WTC11 (cell line): ENCODE measurements at places on chromosomes 5 and 9.

- DNase-seq: peak; percentile 71
Observed at GRCh38 chr9:37747271-37747753, 6.3 kb upstream of the TRMT10B start.

DNA sequence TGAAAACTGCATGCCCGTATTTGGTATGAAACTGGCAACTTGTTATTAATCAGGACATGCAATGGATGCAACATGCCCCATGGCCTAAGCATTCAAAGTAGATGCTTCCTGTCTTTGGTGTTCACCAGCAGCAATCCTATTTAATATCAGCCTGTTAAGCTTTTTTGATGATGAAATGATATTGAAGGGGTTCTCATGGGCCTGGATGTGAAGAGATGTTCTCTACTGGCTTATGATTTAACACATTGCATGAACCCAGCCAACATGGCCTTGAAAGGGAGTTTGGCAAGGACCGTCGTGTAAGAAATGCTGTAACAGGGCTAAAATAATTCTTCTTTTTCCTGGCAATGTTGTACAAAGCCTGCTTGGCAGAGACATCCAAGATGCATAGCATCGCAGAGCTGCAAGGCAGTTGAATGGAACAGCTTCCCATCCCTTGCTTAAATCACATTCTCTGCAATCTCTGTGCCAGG, 111.2 kb downstream of the SMARCA2 start:
- no peak for DNase-seq

DNA sequence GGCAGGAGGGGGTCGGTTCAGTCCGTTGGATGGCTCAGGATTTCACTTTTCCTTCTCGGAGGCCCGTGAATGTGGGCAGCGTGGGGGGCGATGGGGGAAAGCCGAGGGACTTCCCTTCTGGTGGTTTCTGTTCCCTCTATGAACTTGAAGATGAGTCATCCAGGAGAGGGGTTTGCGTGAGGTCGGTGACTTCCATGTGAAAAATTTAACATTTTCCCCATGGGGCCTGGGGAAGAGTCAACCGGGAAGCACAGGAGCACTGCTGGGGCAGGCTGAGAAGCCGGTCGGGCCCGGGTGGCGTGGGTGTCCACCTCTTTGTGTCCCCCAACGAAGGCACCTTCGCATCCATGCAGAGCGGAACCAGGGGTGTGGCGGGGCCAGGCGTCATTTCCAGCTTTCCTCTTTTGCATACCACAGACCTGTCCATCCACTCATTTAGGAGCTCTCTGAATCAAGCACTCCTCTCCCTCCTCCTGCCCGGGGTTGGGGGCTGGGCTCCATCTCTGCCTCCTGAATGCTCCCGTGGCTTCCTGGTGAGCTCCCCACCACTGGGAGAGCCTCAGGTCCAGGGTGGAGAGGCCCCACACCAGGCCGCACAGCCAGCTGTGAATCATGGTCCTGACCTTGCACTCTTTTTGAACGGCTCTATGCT, 68.4 kb downstream of the ANKRD33B start:
- no peak for DNase-seq

- no peak for DNase-seq
Observed at GRCh38 chr5:38612851-38613250, 56.4 kb upstream of the LIFR start.

DNA sequence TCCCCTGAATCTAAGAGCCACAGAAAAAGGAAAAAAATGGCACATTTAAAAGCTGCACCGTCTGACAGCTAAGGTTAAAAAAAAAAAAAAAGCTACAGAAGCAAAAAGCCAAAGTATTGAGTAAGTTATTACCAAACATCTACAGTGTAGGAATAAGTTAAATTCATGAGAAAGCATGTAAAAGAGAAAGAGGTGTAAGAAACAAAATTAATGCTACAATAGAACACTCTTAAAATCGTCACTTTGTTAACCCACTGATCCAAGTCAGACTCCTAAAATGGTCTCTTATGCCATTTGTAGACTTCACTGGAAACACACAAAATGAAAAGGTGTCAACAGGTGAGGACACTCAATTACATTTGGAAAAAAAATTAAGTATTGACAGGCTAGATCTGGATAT, 120.2 kb downstream of the SSBP2 start:
- no peak for DNase-seq

GRCh38 chr9:33265211-33265865, 489 bp downstream of the CHMP5 start:
- DNase-seq: no peak

DNA sequence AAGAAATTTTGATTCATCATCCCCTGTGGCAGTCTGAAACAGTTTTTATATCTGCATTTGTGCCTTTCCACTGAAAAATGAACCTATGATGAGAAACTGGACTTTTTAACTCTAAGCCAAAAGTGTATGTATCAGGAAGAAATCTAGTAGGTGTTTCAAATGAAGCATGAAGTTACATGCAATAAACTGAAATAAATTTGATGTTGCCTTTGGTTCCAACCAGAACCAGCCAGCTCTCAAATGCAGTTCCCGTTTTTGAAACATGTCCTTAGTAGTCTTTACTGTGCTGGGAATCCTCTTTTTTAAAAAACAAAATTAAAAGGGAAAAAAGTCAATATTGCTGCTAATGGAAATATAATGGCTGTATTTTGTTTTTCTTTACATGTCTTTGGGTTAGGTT, 43.9 kb downstream of the HACD4 start:
- DNase-seq: no peak

DNA sequence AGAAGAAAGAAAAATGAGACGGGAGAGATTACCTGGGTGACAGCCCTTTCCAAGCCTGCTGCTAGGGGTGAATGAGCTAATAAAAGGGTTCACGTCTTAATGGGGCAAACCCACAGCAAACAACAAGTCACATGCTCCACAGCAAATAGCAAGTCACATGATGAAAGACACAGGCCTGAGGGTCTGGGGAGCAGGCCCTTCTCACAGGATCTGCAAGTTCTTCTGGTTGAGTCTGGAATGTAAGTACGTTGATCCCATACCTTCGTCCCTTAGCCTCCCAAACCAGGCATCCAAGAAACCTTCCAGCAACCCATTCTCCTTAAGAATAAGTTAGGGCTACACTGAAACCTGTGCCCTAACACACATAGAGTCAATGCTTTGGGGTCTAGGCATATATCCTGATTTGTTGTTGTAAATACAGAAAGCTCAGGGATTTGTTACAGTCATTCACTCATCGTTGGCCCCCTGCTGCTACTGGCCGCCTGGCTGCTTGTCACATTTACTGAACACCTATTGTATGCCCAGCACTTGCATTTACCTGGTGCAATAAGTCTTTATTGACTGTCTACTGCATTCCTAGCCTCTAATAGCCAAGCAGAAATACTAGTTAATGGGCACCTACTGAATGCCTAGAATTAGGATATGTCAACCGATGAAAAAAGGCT, 43.3 kb upstream of the MSX2 start:
- DNase-seq: no peak

DNA sequence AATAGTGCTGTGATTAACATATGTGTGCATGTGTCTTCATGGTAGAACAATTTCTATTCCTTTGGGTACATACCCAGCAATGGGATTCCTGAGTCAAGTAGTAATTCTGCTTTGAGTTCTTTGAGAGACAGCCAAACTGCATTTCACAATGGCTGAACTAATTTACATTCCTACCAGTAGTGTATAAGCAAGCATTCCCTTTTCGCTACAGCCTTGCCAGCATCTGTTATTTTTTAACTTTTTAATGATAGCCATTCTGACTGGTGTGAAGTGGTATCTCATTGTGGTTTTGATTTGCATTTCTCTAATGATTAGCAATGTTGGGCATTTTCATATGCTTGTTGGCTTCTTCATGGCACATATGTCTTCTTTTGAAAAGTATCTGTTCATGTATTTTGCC, 308.5 kb downstream of the ARRDC3 start:
- no peak for DNase-seq

GRCh38 chr5:15594977-15595568, 95.1 kb downstream of the FBXL7 start:
- no peak for DNase-seq

DNA sequence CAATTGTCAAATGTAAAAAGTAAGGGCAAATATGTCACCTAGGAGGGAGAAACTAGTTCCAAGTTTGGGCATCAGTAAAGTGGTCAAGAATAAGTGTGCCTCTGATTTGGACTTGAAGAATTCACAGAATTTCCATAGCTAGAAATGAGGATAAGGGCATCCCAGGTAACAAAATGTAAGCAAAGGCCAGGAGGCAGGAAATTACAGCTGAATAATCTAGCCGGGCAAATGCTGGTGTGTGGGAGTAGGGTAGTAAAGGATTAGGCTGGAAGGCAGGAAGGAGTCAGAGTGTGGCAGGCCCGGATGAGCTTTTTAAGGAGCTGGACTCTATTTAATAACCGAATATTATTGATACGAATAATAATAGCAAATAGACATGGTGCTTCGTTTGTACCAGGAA, 144.9 kb upstream of the EGFLAM start:
- no peak for DNase-seq

DNA sequence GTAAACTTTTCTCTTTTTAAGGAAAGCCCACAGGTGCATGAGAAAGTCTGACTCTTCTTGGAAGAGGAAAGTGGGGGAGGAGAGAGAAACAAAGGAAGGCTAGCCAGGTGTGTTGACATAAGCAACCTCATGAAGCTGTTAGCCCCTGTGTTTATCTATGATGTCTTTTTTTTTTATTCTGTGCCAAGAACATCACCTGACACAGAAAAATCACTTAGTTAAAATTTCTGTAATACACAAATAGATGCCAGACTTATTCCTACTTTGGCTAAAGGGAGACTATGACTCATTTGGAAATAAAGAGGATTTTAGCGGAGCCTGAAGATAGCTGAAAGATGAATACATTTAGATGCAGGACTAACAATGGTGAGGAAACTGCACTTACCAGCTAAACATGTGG, 58.3 kb downstream of the BAAT start:
- DNase-seq: no peak

DNA sequence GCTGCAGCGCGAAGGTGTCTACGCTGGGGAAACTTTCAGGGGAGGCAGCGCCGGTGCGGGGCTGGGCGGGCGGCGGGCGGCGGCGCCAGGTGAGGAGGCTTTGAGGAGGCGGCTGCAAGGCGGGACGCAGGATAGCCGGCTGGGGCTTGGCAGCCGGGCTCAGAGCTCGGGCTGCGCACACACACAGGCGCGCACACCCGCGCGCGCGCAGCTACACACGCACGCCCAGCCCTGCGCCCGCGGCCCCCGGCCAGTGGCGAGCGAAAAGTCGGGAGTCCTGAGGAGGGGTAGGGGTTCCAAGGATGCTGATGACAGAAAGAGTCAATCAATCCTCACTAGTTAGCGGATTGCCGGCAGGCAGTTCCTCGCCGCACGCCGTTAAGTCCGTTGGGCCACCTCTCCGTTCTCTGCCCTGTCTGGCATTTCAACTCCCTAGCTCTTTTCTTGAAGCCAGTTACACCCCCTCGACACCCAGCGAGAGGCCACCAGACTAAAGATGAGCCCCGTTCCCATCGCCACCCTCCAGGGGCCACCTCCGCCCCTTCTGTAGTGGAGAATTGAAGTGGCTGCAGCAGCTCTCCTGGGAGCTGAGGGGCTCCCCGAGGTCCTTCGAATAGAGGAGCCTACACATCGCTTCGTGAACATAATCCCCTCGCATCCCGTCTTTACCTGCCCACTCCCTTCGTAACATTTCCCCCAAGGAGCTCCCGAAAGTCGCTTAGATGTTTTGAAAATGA, 1640.3 kb upstream of the C9orf72 start:
- DNase-seq: peak; percentile 63

GRCh38 chr9:5922192-5922591, 31.5 kb downstream of the MLANA start:
- DNase-seq: no peak

DNA sequence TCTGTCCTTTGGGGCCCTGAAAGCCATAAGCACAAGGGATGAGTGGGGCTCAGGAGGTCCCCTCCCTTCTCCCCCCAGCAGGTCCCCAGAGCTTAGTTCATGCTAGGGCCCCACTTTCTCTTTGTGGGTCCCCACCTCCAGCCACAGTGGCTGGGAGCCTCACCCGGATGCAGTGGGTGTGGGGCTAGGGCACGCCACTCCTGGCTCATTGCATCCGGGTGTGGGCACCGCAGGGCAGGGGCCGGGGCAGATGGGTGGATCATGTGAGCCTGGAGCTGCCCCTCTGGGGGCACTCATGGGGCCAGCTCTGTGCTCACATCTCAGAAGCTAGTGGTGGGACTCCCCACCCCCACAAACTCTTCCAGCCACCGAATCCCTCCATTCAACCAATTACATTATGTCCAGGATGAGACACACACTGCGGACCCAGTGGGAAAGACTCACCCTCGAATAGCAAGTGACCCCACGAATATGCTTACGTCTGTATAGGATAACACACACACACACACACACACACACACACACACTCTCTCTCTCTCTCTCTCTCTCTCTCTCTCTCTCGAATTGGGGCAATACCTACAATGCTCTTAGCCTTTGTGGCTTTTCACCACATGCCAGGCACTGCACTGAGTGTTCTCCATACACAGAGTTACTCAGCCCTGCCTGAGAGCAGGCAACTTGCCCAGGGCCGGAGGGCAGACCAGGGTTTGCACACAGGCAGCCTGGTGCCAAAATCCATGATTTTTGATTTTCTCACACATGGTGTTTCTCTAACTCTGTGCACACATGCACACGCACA, 16.8 kb upstream of the PHYKPL start:
- no peak for DNase-seq

DNA sequence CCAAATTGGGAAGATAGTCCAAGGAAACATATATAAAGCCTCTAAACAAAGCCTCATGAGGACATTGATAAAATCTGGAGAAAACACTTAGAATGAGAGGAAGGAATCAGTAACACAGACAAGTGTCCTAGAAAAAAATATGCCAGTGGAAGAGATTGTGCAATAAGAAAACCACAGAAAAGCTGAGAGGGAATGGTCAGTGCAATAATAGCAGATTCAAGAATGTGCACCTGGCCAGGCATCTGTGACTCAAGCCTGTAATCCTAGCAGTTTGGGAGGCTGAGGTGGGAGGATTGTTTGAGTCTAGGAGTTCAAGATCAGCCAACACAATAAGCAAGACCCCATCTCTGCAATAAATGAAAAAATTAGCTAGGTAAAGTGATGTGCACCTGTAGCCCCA, 691.2 kb upstream of the CDH6 start:
- no peak for DNase-seq

DNA sequence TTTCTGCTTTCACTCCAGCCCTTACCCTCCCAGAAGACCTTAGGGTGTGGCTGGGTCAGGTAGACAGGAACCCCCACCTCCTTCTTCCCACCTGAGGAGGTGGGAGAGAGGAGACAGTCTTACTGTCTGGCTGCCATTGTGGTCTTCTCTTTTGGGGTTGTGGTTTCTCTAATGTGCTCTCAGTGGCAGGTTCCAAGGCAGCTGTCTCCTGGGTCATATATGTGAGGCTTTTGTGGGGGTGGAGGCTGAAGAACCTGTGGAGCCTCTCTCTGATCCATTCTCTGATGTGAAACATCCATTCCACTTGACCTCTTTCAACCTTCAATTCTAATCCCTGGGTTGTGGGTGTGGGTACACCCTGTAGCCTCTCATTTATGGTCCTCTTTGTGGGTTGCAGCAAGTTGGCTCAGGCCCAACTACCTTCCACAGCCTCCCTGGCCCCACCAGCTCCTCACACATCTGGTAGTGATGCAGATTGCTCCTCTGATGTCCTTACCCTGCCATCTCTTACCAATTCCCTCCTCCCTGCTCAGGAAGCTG, 118.4 kb downstream of the CEP120 start:
- DNase-seq: no peak

GRCh38 chr5:131364507-131365050, 100.7 kb downstream of the CDC42SE2 start:
- no peak for DNase-seq
